Activated T-cell treated with anti-CD3 and anti-CD28 coated beads, Interleukin-2, amount 50 U/mL, for 1 hour (primary cell): ENCODE measurements at places on chromosomes 16 and 17.

- no peak for DNase-seq
Observed at GRCh38 chr16:25959221-25959620, 267.5 kb downstream of the HS3ST4 start.

- DNase-seq, result no peak
Observed at GRCh38 chr17:17375841-17376240, 72.7 kb downstream of the NT5M start.

GRCh38 chr16:87384162-87384874 is 742 bp upstream of the FBXO31 start:
- DNase-seq, result no peak

DNA sequence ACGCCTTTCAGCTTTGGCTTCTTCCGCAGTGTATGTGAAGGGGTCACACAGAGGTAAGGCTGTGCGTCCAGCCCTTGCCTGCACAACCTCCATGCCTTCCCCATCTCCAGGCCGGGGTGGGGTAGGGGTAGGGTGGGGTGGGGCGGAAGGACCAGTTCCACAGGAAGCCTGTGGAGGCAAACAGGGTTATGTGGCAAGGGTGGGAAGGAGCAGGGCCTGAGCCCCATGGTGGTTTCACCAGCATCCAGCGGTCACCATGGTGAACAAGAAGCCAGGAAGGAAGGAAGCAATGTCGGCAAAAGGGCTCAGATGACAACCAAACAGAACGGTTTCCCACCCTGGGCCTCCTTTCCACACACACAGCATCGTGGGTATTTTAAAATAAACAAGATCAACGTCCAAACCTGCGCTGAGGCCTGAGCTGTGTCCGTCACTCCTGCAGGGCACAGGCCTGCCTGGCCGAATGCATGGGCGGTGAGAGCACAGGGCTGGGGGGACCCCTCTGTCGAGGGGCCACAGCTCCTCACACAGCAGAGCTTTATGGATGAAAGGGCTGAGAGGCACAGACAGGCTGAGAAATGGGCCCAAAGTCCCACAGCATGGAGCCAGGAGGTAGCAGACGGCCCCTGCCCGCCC is 80.5 kb downstream of the ZNF778 start:
- no peak for DNase-seq

DNA sequence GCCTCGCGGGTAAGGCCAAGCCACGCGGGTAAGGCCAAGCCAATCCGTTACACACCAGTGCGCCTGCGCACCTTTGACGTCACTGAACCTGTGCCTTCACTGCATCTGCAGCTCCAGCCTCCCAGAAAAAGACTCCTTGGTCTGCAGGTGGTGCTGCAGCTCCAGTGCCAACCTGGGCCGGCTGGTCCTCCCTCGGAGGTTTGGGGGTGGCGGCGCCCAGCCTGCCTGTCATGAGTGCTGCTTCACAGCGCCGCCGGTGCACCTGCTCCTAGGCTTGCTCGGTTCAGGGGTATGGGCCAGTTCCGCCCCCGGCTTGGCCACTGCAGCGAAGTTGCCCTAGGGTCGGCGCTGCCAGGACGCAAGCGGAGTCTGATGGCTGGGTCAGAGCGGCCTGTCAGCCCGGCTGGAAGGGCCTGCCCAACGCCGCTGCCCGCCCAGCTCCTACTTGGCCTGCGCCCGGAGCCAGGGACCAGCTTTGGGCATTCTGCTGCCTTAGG is 146.6 kb downstream of the USP22 start:
- DNase-seq, result peak; percentile 42

- DNase-seq, result no peak
Observed at GRCh38 chr16:4364196-4365013, 7.2 kb upstream of the VASN start.

GRCh38 chr16:12185563-12185962 is 209.0 kb downstream of the SNX29 start:
- DNase-seq, result no peak

- DNase-seq, result no peak
Observed at GRCh38 chr17:29573558-29573869, 5.0 kb downstream of the TP53I13 start.

- no peak for DNase-seq
Observed at GRCh38 chr16:81995651-81996050, 15.6 kb downstream of the SDR42E1 start.

- DNase-seq, result no peak
Observed at GRCh38 chr17:64219571-64219970, 43.5 kb downstream of the TEX2 start.

- no peak for DNase-seq
Observed at GRCh38 chr16:73000020-73000906, 47.7 kb downstream of the ZFHX3 start.

GRCh38 chr17:39235555-39236449 is 10.1 kb upstream of the STAC2 start:
- peak; percentile 47 for DNase-seq

DNA sequence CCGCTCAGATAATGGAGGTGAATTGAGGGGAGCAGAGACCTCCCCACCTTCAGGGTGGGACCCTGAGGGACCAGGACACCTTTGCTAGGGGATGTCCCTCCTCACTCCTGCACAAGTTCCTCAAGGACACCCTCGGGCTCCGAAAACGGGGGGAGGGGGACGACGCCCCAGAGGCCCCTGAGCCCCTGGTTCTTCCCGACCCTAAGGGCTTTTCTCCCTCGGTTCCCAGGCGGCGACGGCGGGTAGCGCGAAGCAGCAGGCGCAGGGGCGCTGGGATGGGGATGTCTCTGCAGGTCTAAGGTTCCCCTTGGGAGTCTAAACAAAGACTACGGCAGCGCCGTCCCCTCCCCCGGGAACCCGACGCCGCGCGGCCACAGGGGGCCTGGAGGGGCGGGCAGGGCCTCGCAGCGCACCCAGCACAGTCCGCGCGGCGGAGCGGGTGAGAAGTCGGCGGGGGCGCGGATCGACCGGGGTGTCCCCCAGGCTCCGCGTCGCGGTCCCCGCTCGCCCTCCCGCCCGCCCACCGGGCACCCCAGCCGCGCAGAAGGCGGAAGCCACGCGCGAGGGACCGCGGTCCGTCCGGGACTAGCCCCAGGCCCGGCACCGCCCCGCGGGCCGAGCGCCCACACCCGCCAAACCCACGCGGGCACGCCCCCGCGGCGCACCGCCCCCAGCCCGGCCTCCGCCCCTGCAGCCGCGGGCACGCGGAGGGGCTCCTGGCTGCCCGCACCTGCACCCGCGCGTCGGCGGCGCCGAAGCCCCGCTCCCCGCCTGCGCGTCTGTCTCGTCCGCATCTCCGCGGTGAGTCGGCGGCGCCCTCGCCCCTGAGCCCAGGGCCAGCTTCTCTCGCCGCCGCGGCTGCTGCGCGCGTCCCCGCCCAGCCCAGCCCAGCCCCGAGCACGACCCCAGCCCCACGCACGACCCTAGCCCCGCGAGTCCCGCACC is 36.7 kb upstream of the NDRG4 start:
- DNase-seq, result peak; percentile 22

DNA sequence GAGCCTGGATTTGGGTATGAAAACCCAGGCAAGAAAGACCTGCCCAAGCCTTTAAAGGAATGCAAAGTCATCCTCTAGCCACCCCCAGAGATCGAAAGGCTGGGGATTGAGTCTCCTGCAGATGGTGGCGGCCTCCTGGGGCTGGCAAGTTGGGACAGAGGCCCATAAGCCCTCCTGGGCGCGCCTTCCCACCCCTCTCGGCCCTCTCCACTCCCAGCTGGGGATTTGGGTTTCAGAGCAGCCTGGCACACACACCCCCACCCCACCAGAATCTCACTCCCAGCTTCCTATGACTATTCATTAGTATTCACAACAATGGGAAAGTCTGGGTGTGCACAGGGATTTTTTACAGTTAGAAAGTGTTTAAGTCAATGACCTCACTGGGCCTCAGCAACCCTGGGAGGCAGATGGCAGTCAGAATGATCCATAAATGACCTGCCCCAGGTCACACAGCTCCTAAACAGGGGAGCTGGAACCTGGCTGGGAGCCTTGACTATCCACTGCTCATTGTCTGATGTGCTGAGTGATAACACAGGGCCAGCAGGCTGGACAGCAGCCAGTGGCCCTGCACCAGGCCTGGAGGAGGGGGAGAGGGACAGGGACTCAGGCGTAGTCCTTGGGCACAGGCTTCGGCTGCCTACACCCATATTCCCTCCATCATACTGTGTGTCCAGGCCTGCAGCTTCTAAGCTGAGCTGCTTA is 12.1 kb downstream of the NHERF1 start:
- DNase-seq, result no peak

- no peak for DNase-seq
Observed at GRCh38 chr17:36593656-36594316, 2.1 kb downstream of the DHRS11 start.

DNA sequence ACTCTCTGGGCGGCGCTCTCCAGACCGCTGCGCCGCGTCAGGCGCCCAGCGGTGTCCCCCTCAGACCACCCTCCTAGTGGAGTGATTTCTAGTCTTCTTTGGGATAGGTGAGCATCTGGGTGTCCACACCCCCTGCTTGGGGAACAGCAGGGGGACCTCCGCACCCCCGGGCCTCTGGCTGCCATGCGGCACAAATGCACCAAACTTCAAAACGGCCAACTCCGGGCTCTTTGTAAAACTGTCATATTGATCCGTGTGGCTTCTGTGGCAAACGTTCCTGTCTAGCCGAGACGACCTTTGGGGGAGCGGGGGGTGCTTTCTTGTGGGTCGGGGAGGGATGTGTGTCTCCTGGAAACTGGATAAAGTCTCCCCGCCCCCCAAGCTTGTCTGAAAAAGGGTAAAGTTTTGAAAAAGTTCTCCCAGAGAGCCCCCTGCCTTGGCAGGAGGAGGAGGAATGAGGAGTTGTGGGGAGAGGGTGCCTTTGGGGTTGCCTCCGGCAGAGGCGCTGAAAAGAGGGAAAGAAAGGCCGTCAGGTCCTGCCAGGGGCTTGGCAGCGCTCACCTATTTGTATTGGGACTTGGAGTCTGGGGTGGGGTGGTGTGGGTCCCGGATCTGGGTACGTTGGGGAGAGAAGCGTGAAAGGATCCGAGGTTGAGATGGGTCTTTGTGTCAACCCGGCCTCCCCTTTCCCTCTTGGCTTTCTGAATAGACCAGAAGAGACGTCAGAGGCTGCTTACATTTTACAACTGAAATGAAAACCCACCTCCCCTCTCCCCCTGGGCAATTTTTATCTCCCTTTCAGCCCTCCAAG is 2.2 kb upstream of the CHD3 start:
- peak; percentile 72 for DNase-seq

- no peak for DNase-seq
Observed at GRCh38 chr17:4808378-4808767, 1.4 kb downstream of the PLD2 start.

DNA sequence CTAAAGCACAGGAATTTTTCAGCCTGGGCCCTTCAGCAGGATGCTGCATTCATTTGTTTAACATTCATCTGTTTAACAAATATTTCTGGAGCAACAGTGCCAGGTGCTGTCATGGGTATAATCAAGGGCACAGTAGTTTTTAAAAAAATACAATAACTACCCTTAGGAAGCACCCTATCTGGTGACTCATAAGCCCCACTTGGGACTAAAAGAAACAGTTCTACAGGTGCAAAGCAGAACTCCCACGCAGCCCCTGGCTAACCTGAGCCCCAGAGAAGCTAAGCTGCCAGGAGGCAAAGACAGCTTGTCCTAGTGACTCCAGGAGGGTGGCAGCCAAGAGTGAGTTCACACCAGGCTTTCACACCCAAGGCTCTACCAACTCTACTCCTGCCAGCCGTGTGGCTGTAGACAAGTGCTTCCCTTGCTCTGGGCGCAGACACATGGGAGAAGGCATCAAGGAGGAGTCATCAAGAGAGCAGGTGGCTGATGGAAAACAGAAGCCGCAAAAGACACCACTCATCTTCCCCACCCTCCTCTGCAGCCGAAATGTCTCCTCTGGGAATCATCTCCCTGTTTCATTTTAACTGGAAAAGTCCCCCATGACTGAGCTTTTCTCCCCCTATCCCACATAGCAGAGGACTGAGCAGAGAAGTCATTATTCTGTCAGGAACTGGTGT is 14.4 kb downstream of the CUEDC1 start:
- no peak for DNase-seq

- DNase-seq, result peak; percentile 49
Observed at GRCh38 chr16:3577302-3577752, at the start of gene NLRC3. TSS of gene NLRC3 (minus strand) at chr16:3577403. CDS start at chr16:3565036, 12,367 bp downstream.

DNA sequence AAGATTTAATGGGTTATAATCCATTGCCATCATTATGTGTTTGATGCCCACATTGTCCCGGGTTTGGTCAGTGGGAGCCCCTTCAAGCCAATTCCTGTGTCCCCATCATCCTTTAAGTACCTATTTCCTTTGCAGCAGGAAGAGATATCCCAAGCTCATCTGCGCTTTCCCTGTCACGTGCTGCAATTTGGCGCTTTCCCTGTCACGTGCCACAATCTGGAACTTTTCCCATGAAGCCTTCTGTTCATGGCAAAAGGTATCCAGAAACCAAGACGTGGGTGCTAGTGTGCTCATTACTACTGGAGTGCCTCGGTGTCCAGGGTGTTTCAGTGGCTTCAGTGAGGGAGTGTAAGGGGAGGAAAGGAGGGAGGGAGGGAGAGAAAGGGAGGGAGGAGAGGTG is 168.5 kb downstream of the NPIPB11 start:
- no peak for DNase-seq

DNA sequence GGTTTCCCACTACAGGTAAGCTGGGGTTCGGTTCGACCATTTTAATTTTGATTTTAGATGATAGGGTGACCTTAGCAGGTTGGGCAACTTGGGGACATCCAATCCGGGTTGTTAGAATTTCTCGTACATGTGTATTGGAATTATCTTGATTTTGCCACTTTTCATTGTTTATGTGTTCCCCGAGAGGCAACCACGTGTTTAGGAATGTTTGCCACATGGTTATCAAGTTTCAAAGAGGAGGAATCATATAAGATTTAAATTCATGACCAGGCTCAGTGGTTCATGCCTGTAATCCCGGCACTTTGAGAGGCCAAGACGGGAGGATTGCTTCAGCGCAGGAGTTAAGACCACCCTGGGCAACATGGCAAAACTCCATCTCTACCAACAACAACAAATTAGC is 10.0 kb upstream of the SLC47A1 start:
- no peak for DNase-seq

- no peak for DNase-seq
Observed at GRCh38 chr17:58506354-58507080, 7.9 kb downstream of the MTMR4 start.

GRCh38 chr16:18050234-18050633 is 286.3 kb downstream of the NPIPA8 start:
- no peak for DNase-seq

GRCh38 chr17:71237903-71238538 is 882.8 kb upstream of the SOX9 start:
- DNase-seq, result no peak

DNA sequence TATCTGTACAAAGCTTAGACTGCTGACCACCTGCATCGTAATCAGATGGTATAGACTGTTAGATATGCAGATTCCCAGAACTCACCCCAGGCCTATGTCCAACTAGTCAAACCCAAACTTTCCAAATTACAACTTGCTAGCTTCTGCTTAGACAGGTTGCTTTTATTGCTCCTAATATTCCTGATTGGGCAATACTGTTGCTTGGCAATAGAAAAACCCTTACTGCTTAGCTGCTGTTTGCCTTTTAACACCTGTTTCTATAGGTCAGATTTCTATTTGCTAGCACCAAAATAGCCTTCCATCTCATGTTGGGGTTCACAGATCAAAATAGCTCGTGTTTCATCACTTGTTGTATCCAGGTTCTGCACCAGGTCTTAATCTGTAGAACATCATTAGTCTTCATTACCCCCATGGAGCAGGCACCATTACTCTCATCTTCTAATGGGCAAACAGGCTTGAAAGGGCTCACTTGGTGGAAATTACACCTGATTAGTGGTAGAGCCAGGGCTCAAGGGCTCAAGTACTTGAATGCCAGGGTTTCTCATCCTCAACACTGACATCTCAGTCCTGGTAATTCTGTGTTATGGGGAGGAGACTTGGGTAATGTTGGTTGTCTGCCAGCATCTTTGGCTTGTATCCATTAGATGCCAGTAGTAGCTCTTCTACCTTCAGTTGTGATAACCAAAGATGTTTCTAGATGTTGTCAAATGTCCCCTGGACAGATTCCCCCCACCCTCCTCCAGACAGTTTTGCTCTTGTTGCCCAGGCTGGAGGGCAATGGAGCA is 2.7 kb downstream of the ZP2 start:
- no peak for DNase-seq
